ENCODE measurements at places on chromosomes 16 and 17. TPM values are rescaled to one million over a fixed set of nuclear protein-coding genes. Genes with fewer than 3 reads are reported as not detected.

- peak; percentile 37 for DNase-seq
These were observed 231.5 kb downstream of the MRTFB start for GRCh38 chr16:14302399-14303181.

DNA sequence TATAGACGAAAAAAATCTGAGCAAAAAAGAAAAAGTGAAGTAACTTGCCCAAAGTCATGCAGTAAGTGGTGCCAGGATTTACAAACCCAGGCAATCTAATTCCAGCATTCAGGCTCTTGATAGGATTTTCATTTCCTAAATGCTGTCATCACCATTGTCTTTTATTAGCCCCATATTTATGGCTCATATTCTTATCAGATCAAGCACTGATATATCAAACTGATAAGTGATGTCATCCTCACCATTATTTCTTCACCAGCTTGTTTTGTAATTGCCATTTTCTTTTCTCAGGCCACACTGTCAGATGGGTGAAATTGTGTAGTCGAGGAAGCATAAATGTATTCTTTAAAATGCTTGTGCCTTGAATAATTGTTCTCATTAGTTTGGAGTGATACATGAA lies 1.3 kb downstream of the RAD51C start:
- no peak for DNase-seq

- DNase-seq = no peak
These were observed 208.7 kb downstream of the KCNJ2 start for GRCh38 chr17:70378076-70378475.

The RAD51C gene
- total RNA-seq = 10.7 TPM

The ATP2C2 gene
- total RNA-seq = not detected

- peak; percentile 10 for DNase-seq
These were observed 47.9 kb downstream of the WDR59 start for GRCh38 chr16:74936902-74937560.

Measured in CD8-positive, alpha-beta T cell (primary cell).